ENCODE measurements at places on chromosomes 1 and 21.

DNA sequence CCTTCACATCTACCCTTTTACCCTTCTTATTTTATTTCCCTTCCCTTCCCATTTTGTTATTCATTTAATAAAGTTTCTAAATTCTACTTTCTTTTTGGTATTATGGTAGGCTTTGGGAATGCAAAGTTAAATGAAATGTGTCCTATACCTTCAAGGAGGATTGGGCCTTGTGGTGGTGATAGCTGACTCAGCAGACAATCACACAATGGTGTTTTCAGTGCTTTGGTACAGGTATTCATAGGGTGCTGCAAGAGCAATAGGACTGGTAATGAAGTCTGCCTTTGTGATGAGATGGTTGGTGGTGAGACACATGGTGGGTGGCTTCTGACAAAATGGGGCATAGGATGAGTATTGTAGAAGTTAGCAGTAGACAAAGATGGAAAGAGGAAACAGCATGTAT, 21.9 kb upstream of the SPAG17 start:
- no peak for DNase-seq

DNA sequence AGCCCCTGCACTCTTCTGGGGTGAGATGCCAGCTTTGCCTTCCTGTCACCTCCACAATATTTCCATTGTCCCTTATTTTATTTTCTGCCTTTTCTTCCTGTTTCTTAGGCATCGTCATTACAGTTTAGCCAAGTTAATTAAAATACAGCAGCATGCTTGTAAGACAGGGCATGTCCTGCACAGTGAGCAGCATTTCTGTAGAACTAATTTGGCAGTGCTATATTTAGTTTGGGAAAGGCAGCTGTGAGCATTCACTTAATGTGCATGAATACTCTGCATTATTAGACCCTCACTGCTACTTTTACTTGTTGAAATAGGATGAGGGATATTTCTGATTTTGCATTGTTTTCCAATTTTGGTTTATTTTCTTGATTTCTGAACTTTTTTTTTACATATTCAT, 133.3 kb downstream of the KCNK2 start:
- no peak for DNase-seq

GRCh38 chr1:53524428-53525375, 65.5 kb downstream of the DMRTB1 start:
- no peak for DNase-seq

DNA sequence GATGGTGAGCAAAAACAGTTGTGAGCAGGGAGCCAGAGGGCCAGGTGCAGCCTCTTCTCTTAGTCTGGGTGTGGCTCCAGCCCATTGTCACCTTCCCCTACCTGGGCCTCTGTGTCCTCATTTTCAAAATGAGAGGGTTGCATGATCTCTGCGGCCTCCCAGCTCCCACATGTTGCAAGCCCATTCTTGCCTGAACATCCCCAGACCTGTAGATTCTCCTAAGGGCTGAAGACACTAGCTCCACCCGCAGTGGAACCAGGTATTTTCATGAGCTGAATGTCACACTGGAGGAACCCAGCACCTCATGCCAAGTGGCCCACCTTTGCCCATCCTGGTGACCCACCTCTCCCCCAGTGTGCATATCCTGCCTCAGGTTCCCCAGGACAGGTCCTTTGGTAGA, 12.3 kb downstream of the IKBKE start:
- no peak for DNase-seq

DNA sequence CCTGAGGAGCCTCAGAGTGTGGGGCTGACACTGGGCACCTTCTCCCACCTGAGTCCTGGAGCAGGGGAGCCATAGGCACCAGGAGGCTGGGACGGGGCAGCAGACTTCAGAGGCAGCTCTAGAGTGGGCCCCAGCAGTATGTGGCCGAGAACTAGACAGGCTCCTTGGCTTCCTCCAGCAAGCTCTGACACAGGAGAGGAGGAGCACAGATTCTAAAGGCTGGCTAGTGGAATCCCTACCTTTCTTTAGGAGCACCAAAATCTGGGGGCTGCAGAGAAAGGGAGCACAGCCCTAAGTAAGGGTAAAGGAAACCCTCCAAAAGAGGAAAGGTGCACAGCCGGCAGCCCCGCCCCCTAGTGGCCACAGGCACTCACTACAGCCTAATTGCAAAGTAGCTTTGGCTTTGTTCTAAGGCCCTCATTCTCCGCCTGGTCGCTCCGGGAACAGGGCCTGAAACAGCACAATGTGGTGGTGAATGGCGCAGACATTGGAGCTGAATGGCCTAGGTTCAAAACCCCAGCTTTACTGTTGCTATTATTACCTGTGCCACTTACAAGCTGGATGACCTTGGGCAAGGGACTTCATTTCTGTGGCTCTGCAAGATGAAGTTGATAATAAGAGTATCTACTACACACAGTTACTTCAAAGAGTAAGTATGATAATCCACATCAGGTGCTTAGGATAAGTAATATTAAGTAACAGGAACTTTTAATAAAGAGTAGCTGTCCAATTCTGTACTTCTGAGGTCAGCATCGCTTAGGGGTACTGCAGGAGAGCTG, 8.8 kb upstream of the GUCA2A start:
- DNase-seq, result peak; percentile 56

- no peak for DNase-seq
These were observed 5.5 kb downstream of the CEPT1 start for GRCh38 chr1:111145542-111145941.

GRCh38 chr1:105556266-105556665, 1500.2 kb upstream of the PRMT6 start:
- DNase-seq, result no peak

- DNase-seq, result no peak
These were observed 58.6 kb downstream of the ZNF644 start for GRCh38 chr1:90963236-90963635.

GRCh38 chr1:161261261-161262235, 3.0 kb downstream of the PCP4L1 start:
- DNase-seq, result no peak

- no peak for DNase-seq
These were observed 3.9 kb downstream of the C1orf198 start for GRCh38 chr1:230864441-230864840.

DNA sequence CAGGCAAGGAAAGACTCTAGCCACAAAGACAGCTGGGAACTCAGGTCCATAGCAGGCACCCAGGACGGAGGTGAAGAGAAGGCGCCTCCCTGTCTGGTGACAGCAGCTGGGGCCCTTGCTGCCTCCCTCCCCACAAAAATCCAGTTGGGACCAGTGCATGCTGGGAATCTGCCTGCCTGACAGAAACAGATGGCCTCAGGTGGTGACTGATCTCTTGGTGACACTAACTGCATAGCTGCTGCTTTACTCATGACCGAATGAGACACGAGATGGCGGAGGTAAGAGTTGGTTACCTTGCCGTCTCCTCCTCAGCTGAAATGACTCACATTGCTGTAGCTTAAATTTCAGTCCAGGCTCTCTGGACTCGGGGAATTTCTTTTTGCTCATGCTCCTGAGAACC, 130.3 kb downstream of the FGGY start:
- no peak for DNase-seq

DNA sequence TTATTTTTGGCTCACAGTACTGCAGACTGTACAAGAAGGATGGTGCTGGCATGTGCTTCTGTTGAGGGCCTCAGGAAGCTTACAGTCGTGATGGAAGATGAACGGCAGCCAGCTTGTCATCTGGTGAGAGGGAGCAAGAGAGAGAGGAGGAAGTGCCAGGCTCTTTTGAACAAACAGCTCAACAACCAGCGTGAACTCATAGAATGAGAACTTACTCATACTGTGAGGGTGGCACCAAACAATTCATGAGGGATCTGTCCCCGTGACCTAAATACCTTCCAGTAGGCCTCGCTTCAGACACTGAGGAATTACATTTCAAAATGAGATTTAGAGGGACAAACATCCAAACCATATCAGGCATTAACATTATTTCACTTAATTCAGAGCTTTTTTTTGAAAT, 84.7 kb downstream of the PKN2 start:
- no peak for DNase-seq

DNA sequence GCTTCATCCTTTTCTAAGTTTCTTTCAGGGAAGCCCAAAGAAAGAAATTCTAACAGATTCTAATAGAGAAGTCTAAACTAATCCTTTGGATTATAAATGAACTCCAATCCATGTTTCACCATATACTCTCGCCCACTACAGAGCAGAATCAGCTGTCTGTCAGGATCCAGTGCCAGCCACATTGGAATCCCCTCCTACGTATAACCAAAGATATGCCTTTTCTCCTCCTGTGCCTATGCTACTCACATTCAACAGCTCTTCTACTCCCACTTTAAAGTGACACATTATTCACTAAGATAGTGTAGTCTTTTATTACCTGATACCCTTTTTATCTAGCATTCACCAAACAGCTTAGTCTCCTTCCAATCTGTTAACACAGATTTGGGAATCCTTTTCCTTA, 3.1 kb downstream of the ETV3 start:
- no peak for DNase-seq

GRCh38 chr1:12057382-12057781, 5.7 kb upstream of the TNFRSF8 start:
- DNase-seq, result no peak

- DNase-seq, result no peak
These were observed 943.6 kb downstream of the KCNT2 start for GRCh38 chr1:195664628-195665027.

- no peak for DNase-seq
These were observed 33.6 kb upstream of the LRRC8C start for GRCh38 chr1:89599332-89599630.

DNA sequence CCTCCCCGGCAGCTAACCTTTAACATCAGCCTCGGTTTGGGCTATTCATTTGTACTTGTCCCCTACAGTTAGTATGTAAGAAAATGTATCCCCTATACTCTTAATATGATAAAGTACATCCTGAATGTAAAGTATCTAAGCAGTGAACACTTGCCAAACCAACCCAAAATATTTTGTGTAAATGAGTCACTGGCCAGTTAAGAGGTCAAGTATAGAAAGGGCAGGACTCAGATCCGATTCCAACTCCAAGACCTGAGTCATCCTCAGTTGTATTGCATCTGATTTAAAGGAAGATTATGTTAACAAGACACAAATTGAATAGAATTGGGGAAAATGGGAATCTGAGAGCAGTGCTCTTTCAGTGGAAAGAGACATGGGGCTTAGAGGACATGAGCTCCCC, 84.4 kb downstream of the CD58 start:
- no peak for DNase-seq

- no peak for DNase-seq
These were observed 2.6 kb upstream of the TENT5B start for GRCh38 chr1:27015260-27015659.

- DNase-seq, result no peak
These were observed 23.3 kb upstream of the TNNI1 start for GRCh38 chr1:201444792-201445191.

DNA sequence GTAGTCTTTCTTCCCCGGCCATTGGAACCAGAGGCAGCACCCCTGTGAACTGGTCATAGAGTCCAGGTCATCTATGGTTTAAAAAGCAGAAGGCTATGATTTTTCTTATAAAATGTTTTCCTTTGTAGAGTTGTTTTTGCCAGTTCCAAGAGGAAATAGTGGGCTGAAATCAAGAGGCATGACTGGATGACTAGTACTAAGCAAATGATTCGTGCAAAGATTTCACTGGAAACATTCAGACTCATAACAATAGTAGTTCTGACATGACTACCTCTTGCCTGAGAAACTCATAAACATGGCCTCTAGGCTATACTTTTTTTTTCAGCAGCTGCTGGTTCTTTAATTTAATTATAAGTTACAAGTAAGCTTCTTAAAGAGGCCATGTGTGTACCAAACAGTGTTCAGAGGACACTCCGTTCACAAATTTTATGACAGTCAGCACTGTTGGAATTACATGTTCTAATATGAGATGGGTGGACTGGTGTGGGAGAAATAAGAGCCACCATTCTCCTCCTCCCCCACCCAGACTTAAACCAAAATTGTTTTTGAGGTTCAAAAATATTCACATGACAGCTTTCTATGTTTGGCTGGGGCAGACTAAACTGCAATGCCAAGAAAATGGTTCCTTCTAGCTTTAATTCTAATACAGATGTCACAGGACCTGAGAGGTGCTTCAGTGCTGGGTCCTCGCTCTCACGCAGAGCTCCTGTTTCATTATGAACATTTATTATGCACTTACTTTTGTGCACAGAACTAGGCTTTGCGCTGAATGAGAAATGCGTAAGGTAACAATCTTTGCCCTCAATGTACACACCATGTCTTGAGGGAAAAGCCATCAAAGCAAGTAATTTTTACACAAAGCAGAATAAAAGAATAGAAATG, 147.5 kb downstream of the ZC3H11B start:
- DNase-seq, result no peak

GRCh38 chr1:5551274-5551975, 440.8 kb downstream of the NPHP4 start:
- DNase-seq, result peak; percentile 68

- DNase-seq, result no peak
These were observed 22.4 kb downstream of the CAPZB start for GRCh38 chr1:19462781-19463503.

- DNase-seq, result no peak
These were observed 97.0 kb upstream of the DPH5 start for GRCh38 chr1:101122452-101123166.

DNA sequence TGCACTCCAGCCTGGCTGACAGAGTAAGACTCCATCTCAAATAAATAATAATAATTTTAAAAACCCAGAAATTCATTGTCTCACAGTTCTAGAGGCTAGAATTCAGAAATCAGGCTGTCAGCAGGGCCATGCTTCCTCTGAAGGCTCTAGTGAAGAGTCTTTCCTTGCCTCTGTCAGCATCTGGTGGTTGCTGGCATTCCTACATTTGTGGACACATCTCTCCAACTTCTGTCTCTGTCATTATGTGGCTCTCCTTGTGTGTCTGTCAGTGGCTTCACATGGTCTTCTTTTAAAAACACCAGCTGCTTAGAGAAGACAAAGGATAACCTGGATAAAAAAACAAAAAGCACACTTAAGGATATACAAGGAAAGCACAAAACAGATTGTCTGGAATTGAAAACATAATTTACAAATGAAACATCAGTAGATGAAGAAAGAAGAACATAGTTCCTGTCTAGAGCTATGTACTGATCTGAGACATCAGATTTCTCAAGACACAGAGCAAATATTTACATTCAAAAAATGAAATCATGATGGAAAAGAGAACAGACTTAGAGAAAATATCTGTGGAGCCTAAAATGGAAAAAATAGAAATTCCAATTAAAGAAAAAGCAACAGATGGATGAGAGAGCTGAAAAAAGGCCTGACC, 32.7 kb upstream of the ASB17 start:
- DNase-seq, result no peak

DNA sequence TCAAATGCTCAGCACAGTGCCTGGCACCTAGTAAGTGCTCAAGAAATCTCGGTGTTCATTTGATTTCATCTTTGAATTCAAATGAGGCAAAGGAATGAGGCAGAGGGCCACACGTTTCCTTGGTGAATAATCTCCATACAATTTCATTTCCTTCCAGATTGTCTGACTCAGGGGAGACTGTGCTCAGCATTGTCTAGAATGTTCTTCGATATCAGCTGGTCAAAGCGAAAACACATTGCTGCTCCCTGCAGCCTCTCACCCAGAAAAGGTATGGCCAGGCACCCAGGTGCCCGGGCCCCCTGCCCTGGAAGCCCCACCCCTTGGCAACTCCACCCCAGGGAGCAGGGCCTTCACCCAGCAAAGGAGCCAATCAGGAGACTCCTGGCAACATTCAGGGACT, 55.8 kb downstream of the FBXO2 start:
- no peak for DNase-seq
